Activated T-cell treated with anti-CD3 and anti-CD28 coated beads, Interleukin-2, amount 50 U/mL, for 48 hours (primary cell): ENCODE measurements at places on chromosomes 3 and 15.

GRCh38 chr15:73677146-73677607, 7.0 kb upstream of the CD276 start:
- peak; percentile 61 for DNase-seq

DNA sequence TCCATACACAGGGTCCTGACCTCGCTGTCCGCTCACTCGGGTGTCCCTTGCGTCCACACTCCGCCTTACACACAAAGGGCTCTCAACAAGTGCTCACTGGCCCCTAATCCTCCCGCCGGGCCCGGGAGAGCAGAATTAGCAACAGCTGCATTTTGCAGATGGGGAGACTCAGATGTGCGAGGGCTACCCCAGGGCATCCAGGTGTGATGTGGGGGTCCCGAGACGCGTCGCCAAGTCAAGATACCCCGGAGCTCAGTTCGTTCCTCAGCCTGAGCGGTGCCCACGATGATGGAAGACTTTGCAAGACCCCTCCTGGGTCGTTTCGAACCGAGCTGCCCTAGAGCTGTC, 14.9 kb upstream of the WNT7A start:
- DNase-seq = no peak

DNA sequence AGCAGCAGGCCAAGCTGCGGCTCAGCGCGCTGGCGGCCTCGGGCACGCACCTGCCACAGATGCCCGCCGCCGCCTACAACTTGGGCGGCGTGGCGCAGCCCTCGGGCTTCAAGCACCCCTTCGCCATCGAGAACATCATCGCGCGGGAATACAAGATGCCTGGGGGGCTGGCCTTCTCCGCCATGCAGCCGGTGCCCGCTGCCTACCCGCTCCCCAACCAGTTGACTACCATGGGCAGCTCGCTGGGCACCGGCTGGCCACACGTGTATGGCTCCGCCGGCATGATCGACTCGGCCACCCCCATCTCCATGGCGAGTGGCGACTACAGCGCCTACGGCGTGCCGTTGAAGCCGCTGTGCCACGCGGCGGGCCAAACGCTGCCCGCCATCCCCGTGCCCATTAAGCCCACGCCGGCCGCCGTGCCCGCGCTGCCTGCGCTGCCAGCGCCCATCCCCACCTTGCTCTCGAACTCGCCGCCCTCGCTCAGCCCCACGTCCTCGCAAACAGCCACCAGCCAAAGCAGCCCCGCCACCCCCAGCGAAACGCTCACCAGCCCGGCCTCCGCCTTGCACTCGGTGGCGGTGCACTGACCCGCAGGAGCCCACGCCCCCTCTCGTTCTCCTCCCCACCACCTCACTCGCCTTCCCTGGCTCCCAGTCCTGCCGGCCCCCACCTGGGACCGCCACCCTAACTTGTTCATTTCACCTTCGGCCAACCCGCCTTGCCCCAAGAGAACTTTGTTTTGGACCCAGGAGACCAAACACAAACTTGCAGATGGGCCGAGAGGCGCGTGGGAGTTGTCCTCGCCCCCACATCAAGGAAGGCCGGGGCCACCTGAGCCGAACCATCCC, 1.5 kb downstream of the FOXB1 start:
- DNase-seq = peak; percentile 38

DNA sequence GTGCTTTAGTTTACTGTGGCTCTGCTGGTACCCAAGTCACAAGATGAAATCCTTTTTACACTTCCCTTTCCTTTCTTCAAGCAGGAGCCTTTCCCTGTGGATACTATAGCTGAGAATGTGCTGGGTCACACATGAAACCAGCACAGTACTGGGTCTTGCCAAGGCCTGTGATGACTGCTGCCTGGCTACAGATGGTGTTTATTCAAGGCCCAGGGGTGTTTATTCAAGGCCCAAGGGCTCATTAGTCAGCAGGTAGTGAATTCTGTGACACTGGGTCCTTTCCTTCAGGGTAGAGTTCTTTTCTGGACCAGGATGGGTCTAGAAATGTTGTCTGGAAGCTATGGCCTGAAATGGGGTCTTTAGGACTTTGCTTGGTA, 99.4 kb downstream of the SH3GL3 start:
- DNase-seq = no peak

DNA sequence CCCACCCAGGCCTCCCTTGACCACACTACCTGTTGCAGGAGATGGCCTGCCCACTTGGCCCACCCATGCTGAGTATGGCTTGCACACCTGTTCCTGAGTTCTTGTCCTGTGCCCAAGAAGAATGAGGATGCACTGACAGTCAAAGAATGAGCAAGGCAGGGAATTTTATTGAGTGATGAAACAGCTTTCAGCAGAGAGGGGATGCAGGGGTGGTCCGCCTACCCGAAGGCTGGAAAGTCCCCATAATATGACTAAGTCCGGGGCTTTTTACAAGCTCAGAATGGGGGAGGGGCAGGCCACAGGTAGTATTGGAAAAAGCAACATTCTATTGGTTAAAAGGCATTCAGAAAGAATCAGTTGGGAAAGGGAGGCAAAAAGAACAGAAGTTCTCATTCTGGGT, 29.9 kb upstream of the RNU6-1 start:
- no peak for DNase-seq

DNA sequence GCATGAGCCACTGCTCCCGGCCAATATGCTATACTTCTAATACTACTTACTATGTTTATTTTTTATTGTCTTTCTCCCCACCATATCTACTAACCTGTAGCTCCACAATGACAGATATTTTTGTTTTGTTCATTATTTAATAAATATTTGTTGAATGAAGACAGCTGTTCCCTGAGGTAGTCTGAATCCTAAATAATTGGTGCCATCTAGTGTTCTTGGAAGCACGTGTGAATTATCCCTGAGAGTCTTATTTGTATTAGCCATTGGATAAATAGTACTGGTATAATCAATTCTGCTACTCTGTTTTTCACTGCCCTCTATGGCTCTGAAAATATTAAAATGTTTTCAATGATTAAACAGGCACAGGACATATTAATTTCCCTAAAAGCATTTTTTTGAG, 5.6 kb upstream of the APPL1 start:
- DNase-seq = no peak

DNA sequence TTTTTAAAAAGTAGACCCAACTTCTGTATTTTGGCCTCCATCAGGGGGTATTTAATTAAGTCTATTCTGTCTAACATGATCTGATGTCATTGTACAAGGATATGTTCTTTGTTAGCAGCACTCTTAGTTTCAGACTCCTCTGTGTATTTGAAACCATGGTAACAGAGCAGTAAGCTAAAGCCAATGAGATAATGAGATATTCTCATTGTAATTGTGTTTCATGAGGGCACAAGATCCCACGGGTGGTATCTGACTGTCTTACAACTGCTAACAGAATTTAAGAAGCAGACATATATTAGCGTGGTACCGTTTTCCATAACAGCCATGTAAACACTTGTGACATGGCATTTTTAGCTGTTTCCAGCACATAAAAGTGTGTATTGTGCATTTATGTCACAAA, 251.2 kb upstream of the VEPH1 start:
- DNase-seq = no peak

DNA sequence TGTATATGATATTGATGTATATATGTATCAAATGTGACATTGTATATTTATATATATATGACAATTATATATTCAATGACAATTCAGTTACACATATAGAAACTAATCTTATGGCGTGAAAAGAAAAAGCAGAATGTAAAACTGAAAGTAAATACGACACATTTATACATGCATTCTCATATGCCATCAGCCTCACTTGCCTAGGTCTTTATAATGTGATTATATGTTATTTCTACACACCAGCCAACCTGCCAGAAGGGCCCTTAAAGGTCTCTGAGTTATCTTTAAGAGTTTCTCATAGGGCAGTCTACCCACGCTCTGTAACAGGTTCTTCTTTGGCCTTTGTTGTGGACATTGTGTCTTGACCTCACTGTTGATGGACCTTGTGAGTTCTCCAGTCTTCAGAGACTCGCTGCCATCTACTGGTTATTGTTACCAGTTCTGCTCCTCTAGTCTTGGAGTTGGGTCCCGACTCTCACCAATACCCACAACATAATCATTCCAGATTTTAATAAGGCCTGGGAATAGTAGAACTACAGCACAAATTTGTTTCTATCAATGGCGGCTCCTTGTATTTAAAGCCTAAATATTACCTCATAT, 371.5 kb upstream of the GOLIM4 start:
- DNase-seq = no peak

DNA sequence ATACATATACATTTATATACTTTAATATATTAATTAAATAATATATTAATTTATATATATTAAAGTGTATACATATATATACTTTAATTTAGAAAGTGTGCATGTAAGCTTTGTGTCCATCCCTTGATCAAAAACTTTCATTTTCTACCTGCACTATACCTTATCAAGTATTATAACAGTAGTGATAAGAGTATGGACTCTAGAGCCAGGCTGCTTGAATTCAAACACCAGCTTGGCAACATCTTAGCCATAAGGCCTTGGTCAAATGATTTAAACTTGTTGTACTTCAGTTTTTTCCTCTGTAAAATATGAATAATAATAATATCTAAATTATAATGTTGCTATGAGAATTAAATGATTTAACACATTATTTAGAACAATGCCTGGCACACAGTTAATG, 327.6 kb upstream of the NECTIN3 start:
- DNase-seq = no peak

DNA sequence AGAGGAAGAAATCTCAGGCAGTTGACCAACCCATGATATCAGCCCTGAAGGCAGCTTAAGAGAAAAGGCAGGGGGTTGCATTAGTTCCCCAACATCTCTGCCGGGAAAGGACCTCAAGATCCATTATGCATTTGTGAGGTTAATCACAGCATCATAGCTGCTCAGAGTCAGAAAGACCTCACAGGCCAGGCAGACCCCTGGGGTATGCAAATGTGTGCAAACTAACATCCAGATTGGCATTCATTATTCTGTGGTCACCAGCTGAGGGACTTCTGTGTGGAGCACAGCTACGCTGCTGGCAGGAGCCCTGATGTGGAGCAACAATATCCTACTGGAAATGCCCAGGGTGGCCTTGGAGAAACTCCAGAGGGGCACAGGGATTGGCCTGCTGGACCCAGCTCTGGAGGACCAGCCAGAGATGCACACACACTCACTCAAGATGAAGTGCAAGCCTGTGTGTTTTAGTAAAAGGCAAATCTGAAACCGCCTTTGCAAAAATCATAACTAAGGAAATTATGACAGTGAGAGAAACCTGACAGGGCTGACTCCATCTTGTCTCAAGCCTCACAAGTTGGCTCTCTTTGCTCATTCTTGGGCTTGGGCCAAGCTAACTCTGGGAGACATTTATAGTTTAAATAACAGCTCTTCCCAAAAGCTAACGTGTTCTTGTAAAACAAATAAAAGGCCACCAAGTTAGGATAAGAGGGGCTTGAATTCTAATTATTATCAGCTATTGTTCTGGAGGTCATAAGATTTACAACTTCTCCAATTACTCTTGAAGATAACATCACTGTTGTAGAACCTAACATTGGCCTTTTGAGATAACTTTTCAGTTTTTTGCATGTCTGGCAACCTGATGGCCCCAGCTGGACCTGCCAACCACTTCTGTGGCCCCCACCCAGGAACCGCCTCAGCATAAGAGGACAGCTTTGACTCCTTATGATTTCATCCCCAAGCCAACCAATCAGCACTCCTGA, 257.1 kb downstream of the UACA start:
- DNase-seq = peak; percentile 33

DNA sequence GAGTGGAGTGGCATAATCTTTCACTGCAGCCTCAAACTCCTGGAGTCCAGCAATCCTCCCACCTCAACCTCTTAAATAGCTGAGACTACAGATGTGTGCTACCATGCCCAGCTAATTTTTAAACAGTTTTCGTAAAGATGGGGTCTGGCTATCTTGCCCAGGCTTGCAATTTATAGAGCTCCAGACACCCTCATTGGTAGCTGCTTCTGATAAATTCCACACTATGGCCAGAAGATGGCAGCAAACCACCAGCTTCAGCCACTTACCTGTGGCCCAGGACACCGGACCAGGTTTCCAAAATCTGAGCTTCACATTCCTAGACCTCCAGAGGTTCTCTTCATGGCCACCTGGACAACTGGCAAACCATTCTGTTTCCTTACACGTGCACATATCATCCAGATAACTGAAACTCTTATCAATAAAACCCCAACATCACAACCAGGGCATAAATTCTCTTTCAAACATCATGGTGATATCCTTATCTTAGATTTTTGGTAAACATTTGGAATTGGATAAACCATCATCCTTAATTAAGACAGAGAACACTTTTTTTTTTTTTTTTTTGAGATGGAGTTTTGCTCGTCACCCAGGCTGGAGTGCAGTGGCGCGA, 28.9 kb downstream of the FBXW12 start:
- DNase-seq = peak; percentile 67

DNA sequence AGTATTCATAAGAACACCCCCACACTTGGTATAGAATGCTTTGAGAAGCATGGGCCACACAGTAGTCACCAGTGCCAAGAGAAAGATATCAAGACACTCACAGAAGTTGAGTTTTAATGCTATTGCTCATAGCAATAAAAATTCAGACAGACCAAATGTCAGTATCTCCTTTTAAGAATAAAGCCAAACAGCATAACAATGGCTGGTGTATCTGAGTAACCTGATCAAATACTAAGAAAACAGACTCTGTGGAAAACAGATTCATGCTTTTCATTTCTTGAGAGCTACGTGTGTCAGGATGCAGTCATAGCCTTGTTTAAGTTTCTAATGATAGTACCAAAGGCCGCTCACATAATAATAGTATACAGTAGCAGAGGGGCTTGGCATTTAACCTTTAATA, 778.5 kb downstream of the MECOM start:
- no peak for DNase-seq

DNA sequence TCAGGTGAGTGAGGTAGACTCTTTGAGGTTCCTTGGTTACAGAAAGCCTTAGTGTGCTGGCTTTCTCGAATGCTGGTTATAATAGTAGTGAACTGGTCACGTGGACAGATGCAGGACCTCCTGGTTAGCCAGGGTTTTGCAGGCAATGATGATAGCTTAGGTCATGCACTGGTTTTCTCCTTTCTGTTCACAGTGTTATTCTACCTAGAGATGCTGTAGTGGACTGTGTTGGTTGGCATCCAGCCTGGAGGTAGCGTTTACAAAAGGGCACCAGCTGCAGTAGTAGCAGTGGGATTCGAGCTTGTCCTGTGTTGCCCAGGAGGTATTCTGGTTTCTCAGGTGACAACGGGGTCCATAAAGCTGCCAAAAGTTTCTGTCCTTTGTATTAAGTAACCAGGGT, 27.0 kb downstream of the PCCB start:
- DNase-seq = no peak

DNA sequence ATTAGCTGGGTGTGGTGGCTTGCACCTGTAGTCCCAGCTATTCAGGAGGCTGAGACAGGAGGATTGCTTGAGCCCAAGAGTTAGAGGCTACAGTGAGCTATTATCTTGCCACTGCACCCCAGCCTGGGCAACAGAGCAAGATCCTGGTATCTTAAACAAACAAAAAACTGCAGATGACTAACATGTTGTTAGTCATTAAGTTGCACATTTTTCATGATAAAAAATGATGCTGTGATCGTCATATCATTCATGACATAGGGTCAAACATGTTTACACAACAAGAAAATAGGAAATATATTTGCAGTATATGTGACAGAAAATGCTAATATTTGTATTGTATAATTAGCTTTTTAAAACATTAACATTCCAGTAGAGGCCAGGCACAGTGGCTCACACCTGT, 20.2 kb upstream of the DAPK2 start:
- no peak for DNase-seq
